ENCODE measurements at places on chromosomes 4 and X. TPM values are rescaled to one million over a fixed set of nuclear protein-coding genes. Genes with fewer than 3 reads are reported as not detected.

The ATP2B3 gene
- polyA plus RNA-seq = not detected

DNA sequence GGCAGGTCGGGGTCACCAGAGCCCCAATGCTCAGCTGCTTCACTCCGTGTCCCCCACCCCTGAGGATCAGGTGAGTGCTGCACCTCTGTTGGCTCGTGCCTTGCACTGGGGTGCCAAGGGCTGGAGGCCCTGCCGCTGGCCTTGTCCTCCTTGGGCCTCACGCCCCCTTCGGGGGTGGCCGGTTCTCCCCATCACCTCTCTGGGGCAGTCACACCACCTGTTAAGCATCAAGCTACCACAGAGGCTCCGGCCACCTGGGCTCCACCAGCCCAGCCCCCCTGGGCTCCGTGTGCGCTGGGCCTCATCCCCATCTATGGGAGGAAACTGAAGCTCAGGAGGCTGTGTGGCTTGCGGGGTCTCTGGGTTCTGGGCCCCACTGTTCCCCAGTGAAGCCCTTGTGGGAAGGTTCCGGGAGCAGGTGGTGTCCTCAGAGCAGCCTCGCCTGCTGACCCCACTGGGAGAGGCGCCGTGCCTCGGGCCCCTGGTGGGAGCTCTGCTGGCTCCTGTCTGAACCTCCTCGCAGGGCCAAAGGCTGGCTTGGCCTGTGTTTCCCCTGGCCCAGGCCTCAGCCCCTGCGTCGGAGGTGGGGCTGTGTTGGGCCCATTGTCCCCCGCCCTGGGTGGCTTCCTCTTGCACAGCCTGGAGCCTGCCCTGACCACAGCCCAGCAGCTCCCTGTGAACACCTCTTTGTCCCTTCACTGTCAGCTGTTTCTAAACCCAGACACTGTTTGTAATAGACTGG lies 30.8 kb downstream of the DOK7 start:
- no peak for DNase-seq

DNA sequence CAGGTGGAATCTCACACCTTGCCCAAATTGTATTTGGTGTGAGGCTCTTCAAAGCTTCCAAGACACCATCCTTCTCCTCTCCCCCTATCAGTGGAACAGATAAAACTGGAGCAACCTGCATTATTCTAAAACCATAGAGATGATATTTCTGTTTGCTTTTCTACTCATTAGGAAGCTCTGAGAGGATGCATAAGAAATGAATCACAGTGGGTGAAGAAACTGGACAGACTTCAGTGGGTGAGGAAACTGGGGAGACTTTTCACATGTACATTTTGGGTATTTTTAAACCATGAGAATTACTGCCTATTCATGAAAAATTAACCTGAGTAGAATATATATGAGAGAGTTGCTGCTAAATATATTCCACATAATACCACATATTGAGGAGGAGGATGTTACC lies 16.4 kb downstream of the HAND2 start:
- no peak for DNase-seq

The TLL1 gene
- polyA plus RNA-seq = 0.52 TPM
